ENCODE measurements at places on chromosomes 5 and 9. TPM values are rescaled to one million over a fixed set of nuclear protein-coding genes. Genes with fewer than 3 reads are reported as not detected.

Gene NUTM2G
- total RNA-seq = not detected

Gene GADD45G
- total RNA-seq = 0.72 TPM

Gene SLC27A6
- total RNA-seq = not detected

Gene MYMK
- total RNA-seq = not detected

Gene SH2D3C
- 27.3 TPM for total RNA-seq

Gene SLC4A9
- 0.07 TPM for total RNA-seq

Gene PCDHA1
- total RNA-seq = not detected

Gene CD72
- 4.5 TPM for total RNA-seq

Gene C7
- total RNA-seq = not detected

Gene HTR1A
- total RNA-seq = not detected

Gene COL5A1
- 0.10 TPM for total RNA-seq

Gene PCDHA10
- not detected for total RNA-seq

Gene BSPRY
- 7.7 TPM for total RNA-seq

Gene SPDL1
- 29.9 TPM for total RNA-seq

Gene AGXT2
- total RNA-seq = not detected

Gene NME5
- total RNA-seq = not detected

Gene TCF7
- 92.3 TPM for total RNA-seq

Gene TXNDC8
- not detected for total RNA-seq

Gene DIAPH1
- 165 TPM for total RNA-seq

Gene LHX3
- total RNA-seq = not detected

Gene LMAN2
- total RNA-seq = 83.9 TPM

Gene TTC23L
- total RNA-seq = 0.43 TPM

Gene SEMA5A
- total RNA-seq = not detected

Gene MARCHF11
- not detected for total RNA-seq

Gene ECM2
- not detected for total RNA-seq

Gene SLC36A2
- total RNA-seq = not detected

Gene AHRR
- 5.5 TPM for total RNA-seq

Gene PCSK1
- not detected for total RNA-seq

Gene MAMDC2
- total RNA-seq = not detected

Gene GNA14
- total RNA-seq = not detected

Gene GNE
- total RNA-seq = 14.5 TPM

Gene PKD2L2
- not detected for total RNA-seq

Gene ENTPD8
- not detected for total RNA-seq

Gene PCDHA9
- not detected for total RNA-seq

Gene PCDHA13
- not detected for total RNA-seq

Gene ELOVL7
- total RNA-seq = 0.30 TPM

Gene LCN6
- not detected for total RNA-seq

Gene RNF20
- 42.0 TPM for total RNA-seq

Gene MELK
- 53.9 TPM for total RNA-seq

Gene CAVIN4
- not detected for total RNA-seq

Gene MEF2C
- not detected for total RNA-seq

Gene FRMD3
- total RNA-seq = 0.12 TPM

Gene NR4A3
- 3.8 TPM for total RNA-seq

Gene SETX
- 26.4 TPM for total RNA-seq

Gene OTULINL
- 9.1 TPM for total RNA-seq

Gene RFESD
- 9.1 TPM for total RNA-seq

Gene NIPAL4
- total RNA-seq = 10.1 TPM

Gene DMRT3
- not detected for total RNA-seq
